ENCODE measurements at places on chromosomes 6 and 20.

DNA sequence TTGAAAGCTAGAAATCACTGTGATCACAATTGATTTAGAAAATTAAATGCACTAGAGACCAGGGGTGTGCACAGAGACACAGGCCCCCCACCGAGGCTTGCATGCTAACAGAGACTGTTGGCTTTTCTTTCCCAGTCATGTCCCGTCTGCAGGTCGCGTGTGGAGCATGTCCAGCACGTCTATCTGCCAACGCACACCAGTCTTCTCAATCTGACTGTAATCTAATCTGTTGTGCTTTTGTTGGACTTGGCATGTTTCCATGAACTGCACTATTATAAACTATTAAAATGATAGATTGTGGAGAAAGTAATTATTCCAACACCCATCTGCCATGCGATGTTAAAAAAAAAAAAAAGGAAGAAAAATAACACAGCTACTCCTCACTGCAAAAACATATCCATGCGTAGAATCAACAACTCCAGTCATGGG, 17.7 kb downstream of the MYLIP start:
- no peak for DNase-seq

DNA sequence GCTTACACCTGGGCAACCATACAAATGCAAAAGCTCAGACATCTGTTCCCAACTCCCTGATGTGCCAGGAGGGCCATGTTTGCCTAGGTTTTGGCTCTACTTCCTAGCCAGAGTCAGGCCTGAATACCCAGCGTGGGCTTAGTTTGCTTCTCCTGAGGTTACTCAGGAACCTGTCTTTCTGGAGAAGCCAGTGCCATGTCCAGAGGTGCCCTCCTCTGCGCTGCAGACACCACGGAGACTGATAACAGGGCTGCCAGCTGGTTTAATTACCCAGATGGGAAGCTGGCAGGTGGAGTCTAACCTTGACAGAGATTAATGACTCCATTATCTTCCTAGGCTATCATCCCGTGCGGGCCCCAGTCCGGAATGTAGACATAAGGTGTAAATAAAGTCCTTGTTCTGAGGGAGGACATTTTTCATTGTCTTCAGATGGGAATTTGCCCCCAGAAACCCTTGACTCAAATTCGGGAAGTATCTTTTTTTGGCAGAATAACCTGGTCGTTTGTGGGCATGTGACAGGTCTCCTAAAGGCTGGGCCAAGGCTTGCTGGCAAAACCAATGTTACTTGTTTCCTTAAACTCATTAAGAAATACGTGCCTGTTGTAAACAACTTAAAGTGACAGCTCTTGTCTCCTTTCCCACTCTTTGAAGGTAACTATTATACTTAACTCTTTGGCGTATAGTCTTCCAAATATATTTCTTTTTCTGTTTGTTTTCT, 29.2 kb upstream of the ZNFX1 start:
- DNase-seq, result no peak

DNA sequence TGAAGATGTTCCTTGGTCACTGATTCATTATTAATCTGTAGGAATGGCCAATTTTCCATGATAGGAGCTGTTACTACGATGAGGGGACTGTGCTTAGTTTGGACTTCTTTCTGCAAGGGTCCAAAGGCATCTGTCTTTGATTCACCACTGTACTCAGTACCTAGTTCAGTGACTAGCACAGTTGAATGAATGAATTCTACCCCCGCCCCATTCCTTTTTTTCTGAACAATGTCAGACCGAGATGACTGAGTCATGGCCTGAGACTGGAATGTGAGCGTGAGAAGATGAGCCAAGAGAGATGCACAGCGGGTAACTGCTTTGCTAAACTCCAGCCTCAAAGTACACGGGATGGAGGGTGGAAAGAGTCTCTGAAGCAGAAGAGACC, 419 bp upstream of the SNHG17 start:
- peak; percentile 56 for DNase-seq

DNA sequence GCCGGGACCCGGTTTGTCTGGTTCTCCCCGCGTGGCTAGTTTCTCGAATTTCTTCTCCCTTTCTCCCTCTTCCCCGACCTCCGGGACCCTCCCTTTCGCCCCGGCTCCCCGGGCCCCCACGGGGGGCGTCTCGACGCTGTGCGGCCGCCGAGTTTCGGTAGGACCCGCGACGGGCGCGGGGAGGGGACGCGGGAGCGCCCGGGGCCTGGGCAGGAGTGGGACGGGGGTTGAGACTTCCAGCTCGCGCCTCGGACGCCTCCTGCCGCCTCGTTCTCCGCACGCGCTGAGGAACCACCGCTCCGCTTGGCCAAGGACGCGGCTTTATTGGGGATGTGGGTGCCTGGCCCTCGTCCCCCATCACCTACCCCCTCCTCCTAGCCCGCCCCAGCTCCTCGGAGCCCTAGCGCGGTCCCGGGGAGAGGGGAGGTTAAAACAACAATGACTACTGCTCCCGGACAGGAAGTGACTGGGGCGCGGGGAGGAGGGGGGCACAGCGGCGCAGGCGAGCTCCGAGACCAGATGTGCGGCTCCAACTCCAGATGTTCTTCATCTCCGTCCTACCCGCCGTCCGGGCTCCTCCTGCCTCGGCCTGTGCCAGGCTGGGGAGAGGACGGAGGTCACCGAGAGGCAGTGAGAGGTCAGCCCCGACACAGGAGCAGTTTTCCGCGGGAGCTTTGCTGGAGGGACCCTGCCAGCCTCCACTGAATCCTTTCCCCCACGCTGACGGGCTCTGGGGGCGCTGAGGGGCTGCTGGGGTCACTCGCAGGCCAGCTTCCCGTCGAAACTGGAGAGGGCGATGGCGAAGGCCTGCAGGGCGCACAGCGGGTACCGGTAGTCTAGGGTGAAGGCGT, 917 bp upstream of the TEAD3 start:
- DNase-seq, result no peak

- DNase-seq, result no peak
These were observed 119.1 kb downstream of the CHD6 start for GRCh38 chr20:41499064-41499463.

DNA sequence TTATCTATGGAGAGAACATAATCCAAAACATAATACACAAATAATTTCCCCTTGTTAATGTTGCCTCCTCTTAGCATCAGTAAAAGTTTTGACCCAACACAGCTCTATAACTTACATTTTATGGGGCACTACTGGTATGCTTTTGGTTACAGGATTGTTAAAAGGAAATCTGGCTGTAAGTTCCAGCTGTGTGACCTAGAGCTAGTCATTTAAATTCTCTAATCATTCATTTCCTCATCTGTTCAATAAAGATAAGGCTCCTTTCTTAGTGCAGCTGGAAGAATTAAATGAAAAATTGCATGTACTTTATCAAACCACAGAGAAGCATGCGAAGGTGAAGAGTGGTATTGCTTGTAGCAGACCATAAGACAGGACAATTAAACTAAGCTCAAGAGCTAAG, 4.6 kb downstream of the SLC17A2 start:
- no peak for DNase-seq

DNA sequence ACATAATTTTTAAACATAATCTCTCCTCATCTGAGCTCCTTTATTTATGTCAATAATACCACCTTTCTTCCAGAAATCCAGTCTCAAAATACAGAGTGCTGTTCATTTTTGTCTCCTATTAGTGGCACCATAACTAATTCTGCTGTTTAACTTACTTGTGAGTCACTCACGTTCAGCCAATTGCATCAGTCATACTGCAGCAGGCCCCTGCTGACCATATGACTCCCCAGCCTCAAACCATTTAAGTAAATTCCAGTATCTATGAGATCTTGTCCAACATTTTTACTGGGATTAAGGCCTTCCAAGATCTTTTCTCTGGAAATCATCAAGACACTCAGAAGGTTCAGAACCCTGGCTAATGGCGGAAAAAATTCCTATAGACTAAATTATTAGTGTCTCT, 982.2 kb upstream of the MAP3K7 start:
- DNase-seq, result no peak

DNA sequence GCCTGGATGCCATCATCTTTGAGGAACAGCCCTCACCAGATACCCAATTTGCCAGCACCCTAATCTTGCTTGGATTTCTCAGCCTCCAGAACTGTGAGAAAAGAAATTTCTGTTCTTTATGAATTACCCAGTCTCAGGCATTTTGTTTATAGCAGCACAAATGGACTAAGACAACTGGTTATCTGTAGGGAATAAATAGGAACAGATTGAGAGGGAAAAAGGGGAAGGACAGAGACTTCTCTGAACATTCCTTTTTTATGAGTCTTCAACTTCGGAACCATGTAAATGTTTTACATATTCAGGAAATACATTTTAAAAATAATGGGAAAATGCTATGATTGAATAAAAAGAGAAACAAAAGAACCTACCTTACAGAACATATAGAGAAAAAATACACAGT, 20.9 kb downstream of the KCTD20 start:
- no peak for DNase-seq

GRCh38 chr20:51712501-51713212, 55.5 kb downstream of the ATP9A start:
- no peak for DNase-seq

GRCh38 chr6:106422534-106422933, 62.0 kb downstream of the CRYBG1 start:
- DNase-seq, result no peak

GRCh38 chr6:120320481-120321162, 971.1 kb upstream of the MAN1A1 start:
- no peak for DNase-seq

Measured in smooth muscle cell of the brain vasculature (primary cell).